T-helper 17 cell (primary cell): ENCODE measurements at places on chromosomes 2 and 18.

GRCh38 chr2:237752761-237753165 lies 45.8 kb upstream of the RBM44 start:
- no peak for DNase-seq

DNA sequence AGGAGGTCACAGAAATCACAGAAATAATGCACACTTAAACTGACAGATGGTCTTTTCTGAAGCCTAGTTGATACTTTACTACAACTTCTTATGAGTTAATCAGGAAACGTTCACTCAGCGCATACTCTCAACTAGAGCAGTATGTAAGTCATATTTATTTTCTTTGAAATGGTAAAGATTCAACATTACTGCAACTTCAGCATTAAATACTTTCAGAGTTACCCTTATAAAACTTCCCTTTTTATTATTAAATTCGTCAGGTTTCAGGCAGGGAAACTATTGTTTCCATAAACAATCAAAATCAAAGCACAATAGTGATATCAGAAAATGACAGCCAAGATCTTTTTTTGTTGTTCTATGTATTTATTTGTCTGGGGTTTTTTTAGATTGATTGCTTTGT lies 222.6 kb upstream of the RND3 start:
- DNase-seq: no peak

DNA sequence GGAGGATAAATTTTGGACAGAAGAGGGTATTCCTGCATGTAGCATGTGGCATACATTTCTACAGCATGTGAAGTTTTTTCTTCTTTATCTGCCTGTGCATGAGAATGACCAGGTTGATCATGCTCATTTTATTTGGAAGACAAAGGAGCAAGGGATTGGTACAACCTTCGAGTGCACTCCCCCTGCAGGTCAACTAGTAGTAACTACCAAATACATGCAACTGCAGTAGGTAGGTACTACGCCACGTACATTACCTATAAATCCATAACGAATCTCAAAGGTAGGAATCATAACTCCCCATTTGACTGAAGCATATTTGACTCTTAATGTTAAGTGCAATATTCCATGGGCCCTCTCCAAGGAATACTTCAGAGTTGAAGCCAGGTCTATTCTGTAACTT lies 763.9 kb downstream of the TSN start:
- no peak for DNase-seq

DNA sequence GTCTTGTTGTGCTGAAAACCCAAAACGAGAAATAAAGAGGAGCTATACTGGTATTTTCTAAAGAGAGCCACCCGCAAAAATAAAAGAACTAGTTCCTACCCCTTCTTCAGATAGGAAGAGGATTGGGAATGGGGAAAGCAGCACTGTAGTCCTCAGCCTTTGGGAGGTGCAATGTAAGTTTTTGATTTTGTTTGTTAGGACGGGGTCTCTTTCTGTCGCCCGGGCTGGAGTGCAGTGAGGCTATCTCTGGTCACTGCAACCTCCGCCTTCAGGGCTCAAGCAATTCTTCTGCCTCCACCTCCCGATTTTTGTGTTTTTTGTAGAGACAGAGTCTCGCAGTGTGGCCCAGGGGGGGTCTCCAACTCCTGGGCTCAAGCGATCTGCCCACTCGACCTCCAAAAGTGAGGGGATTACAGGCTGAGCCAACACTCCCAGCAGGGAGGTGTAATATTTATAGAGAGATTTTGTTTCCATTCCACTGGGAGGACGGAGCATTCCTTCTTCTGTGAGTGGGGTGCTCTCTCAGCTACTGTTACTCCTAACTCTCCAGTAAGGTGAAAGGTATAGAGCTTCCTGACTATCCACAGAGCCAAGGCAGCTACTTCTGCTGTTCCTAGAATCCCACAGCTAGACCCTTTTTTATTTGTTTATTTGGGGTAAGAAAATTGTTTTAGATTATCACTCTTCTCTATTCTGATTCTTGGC lies 13.1 kb upstream of the GULP1 start:
- no peak for DNase-seq

DNA sequence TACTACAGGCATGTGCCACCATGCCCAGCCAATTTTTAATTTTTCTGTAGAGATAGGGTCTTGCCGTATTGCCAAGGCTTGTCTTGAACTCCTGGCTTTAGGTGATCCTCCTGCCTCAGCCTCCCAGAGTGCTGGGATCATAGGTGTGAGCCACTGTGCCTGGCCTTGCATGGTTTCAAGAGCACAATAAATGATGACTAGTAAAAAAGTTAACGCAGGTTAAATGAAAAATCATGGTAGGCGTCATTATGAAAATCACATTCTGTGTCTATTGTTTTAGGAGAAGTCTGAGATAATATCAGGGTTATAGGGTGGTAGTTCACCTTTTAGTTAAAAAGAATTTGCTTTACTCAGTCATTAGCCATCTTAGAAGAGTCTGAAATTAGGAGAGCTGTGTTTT lies 38.3 kb downstream of the ALMS1 start:
- DNase-seq: no peak

- no peak for DNase-seq
These were observed 885.3 kb upstream of the CELF4 start for GRCh38 chr18:38450876-38451275.

DNA sequence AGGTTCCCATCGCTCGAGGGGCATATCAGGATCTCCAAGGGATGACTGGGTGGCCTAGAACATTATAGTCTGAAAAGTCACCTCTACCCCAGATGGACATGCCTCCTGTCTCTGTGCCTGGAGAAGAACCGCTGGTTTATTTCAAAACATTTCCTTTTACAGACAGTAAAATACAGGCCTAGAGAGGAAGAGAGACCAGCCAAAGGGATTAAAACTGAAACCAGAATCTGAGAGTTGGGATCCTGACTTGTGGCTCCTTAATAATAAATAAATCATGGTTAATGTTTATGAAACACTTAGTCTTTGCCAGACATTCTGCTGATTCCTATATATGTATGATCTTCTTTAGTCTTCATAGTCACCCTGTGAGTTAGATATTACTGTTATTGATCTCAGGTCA lies 153.7 kb downstream of the DDX1 start:
- DNase-seq: no peak

GRCh38 chr2:51297488-51297887 lies 265.6 kb upstream of the NRXN1 start:
- no peak for DNase-seq

DNA sequence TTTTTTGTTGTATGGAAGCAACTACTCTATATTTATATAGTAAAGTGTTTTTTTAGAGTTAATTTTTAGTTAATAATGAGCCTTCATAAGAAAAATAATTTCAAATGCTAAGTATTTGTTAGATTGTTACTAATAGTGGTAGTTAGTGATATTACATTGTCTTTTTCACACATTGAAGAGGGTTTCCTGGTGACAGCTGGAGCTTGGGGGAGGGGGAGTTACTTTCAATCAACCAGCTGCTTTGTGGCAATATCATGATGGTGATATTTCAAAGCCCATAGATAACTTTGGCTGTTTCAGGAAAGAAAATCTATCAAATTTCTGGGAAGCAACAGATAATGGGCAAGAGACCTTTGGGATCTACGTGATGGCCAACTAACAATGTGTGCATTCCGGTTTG lies 4.1 kb downstream of the RHBDD1 start:
- DNase-seq: no peak

DNA sequence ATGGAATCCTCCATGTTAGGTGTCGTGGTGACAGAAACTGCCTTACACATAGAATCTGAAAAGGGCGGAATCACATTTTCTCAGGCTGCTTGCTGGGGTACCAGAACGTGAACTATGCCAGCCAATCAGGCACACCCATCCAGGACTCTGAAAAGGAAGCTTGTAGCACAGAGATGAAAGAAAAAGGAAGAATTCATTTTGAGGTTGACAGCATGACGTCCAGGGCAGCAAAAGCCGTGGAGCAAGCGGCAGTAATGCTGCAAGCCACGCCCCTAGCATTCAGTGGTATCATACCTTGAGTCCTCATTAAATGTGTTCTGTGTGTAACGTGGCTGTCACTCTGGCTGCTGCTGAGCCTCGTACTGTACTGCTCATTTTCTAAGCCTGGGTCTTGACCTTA lies 304.0 kb downstream of the DYSF start:
- DNase-seq: no peak

GRCh38 chr2:43142921-43143438 lies 83.4 kb downstream of the ZFP36L2 start:
- DNase-seq: no peak

DNA sequence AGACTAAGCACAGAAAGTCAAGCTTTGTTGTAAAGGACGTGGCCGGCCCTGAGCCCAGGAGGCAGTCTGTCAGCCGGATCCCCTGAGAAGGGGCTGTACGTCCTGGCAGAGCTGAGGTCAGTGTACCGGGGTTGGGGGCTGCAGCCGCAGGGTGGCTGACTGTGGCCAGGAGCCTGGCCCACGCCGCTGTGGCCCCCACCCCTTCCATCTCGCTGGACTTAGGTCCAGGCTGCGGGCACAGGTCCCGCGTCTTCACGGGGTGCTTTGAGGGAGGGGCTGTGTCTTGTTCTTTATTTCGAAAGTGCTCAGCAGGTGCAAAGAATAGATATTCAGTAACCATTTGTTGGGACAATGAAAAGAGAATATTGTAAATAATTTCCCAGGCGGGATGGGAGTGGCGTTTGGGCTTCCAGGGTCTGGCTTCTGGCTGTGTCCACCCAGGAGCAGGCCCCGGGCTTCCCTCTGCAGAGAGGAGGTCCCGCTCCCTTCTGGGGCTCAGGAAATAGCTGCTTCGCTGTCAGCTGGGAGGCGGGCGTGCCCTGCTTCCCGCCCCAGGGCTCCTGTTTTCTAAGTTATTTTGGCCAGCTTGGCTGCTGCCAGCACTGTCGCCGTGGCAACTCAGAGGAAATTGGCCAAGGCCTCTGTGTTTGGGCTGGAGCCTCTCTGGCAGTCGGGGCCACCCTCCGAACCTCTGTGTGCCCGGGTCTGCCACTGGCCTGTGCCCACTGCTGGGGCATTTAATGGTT lies 7.4 kb downstream of the NFATC1 start:
- no peak for DNase-seq

DNA sequence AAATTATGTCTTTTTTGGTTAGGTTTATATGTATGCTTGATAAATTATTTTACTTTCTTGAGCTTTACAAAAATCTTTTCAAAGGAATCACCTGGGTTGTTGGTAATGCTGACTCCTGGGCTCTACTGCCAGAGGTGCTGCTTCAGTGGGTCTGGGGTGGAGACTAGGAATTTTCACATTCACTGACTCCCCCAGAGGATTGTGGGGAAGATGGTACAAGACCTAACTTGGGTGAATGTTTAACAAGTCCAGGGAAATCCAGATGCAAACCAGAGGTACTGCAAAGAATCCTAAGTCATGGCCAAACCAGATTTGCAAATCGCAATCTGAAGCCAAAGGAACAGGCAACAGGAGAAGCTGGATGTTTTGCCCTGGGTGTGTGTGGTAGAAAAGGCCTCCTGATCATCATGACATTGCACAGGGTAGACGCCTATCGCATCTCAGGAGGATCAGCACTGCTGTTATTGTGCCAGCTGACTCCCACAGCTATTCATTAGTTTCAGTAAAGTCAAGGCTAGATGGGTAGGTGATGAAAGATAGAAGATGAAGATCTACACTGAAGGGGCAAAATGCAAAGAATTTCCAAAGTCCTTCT lies 185.2 kb downstream of the BARD1 start:
- DNase-seq: no peak

- no peak for DNase-seq
These were observed 535.2 kb downstream of the TDRD15 start for GRCh38 chr2:21658907-21659477.

- DNase-seq: no peak
These were observed 149.0 kb downstream of the GLI2 start for GRCh38 chr2:120884472-120885290.

- no peak for DNase-seq
These were observed 101.5 kb downstream of the CDH7 start for GRCh38 chr18:65852273-65852672.

- no peak for DNase-seq
These were observed 77.1 kb downstream of the DDX1 start for GRCh38 chr2:15668611-15669305.
